CD4-positive, alpha-beta T cell treated with Interleukin-1 beta for 1 hour (primary cell): ENCODE measurements at places on chromosomes 1 and 21.

DNA sequence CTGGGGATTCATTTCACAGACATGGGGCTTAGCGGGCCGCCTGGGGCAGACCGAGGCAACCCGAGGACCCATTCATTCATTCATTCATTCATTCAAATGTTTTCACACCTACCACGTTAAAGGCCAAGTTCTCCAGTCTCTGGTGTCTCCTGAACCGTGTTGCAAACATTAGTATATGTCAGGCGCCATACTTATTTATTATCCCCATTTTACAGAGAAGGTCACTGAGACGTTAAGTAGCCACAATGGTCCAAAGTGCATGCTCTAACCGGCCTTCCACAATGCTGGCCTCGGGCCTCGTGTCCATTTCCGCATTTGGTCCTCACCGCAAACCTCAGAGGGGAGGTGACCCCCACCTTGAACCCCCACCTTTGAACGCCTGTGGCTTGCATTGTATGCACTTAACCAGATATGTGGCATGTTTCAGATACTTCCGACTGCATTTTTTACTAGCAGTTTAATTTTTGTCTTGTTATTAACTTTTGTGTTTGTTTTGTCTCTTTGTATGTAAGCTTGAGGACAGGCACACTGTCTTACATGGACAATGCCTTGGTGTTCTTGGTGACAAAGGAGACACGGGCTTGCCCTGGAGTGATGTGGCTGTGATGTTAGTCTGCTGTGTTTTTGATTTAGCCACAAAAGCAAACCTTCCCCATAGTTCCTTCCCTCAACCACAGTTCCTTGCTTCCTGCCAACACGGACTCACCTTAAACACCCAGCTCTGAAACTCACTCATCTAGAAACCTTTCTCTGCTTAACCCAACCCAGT is 1.2 kb upstream of the IFFO2 start:
- no peak for DNase-seq

DNA sequence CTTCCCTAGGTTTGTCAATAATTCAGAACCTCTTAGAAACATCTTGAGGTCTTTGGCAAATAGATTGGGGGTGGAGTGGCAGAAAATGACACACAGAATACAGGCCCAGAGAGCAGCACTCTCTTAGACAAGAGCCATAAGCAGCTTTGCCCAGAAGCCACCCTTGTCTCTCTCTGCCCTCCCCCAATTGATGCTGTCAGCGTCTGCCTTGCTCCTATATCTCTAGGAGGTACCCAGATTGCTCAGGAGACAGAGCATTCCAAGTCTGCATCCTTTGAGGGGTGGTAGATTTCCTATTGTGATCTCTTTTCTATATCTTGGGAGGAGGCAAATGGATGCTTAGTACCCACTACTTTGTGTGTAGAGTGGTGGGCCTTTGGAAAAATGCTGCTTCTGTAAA is 1.8 kb downstream of the RGL1 start:
- no peak for DNase-seq

- peak; percentile 58 for DNase-seq
Measured at GRCh38 chr1:214331827-214332423, 51.0 kb downstream of the SMYD2 start.

- no peak for DNase-seq
Measured at GRCh38 chr1:79694241-79694640, 687.7 kb upstream of the ADGRL4 start.

GRCh38 chr1:21293537-21294265 is 3.4 kb upstream of the ECE1 start:
- DNase-seq = peak; percentile 72

GRCh38 chr1:194069168-194069830 is 882.9 kb upstream of the B3GALT2 start:
- DNase-seq = no peak

- DNase-seq = no peak
Measured at GRCh38 chr1:28278763-28279162, 19.4 kb downstream of the SESN2 start.

DNA sequence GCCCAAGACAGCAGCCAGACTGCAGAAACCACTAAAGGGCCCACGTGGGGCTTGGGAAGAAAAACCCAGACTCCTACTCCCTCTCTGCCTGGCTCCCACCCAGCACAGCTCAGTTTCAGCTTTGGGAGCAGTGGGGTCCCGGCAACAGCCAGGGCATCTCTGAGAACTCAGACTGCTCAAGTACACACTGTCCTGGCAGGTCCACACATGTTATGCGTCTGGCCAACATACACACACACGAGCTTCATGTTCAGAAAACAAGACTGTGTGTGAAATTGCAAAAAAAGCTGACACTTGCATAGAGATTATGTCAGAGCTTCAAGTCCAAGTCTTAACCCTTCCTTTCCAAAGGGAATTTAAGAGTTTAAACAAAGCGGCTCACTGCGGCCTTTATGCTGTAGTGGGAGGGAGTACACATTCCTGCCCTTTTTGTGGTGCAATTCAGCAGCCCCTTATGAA is 136.6 kb upstream of the CD34 start:
- DNase-seq = no peak

DNA sequence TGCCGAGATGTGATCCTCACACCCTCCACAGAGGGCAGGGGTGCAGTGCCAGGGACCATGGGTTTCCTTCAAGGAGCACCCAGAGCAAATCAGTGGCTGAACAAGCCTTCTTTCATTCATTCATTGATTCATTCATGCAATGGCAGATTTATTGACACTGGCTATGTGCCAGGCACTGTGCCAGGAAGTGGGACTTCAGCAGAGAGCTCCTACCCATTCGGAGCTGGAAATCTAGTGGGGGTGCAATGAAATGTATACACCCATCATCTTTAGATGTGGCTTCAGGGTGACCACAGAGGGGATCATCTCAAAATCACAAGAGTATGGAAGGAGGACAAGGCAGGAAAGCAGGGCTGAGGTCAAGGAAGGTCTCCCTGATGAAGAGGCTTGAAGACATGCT is 18.9 kb downstream of the SLC6A9 start:
- DNase-seq = no peak

GRCh38 chr1:18948913-18949685 is 7.4 kb downstream of the IFFO2 start:
- no peak for DNase-seq

DNA sequence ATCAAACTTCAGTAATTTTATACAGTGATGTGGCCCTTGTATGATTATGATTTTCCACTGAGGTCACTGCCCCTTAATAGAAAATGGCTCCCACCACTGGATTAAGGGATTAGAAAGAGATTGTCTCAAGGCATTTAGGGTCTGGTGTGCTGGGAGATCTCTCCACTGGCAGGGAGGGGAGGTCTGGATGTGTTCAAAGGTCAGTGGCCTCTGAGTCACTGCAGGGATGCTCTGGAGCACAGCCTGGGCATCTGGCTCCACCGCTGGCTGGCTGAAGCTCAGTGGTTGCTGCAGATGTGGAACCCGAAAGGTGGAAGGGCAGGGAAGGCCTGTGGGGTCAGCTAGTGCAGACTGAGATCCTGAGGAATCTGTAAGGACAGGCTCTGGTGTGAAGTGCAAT is 18.3 kb upstream of the CHI3L1 start:
- no peak for DNase-seq

GRCh38 chr1:218273762-218274479 is 11.2 kb upstream of the RRP15 start:
- no peak for DNase-seq

- DNase-seq = no peak
Measured at GRCh38 chr1:201584471-201585092, 45.7 kb downstream of the NAV1 start.

DNA sequence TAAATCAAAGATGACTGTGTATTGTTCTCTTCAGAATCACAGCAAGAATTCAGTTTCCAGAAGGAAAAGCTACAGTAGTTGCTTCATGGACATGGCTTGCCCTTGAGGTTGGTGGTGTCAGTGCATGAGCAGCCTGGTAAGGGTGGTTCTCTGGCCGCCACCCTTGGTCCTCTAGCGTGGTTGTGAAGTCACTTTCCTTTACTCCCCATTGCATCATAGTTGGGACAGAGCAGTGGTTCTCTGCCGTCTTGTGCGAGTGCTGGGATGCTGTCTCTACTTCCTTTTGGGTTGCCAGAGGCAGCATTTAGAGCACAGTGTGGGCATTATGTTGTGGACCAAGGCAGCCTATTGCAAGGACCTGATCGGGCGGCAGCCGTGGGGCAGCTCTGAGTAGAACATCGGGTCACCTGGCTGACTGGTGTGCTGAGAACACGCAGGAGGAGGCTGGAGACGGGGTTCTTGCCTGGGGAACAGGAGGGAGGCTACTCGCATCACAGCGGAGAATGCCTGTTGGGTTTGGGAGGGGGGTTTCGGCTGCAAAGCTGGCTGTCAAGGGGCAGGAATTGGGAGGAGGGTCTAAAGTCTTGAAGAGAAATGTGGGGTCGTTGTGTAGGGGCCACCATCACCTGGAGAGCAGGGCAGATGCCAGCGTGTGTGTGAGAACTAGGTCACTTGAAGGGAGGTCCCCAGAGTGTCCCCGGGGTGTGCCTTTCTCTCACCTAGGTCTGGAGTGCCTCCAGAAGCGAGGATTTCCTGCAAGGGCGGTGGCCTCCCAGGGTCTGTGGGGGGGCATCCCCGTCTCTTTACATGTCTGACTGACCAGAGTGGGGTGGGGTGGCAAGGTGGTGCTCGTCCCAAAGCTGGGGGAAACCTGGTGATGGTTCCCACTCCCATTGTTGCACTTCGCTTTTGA is 6.3 kb downstream of the ARF1 start:
- peak; percentile 58 for DNase-seq

GRCh38 chr1:25460020-25460419 is 29.3 kb downstream of the MACO1 start:
- no peak for DNase-seq

GRCh38 chr1:22889213-22889827 is 83.3 kb downstream of the LACTBL1 start:
- DNase-seq = no peak
